ENCODE measurements at places on chromosomes 11 and 22.
A peak's percentile ranks its signal among the peaks of the same experiment; 100 is the strongest.

- DNase-seq, result peak; percentile 15
Observed at GRCh38 chr22:22942511-22943329, 55.1 kb downstream of the IGLL5 start.

- no peak for DNase-seq
Observed at GRCh38 chr11:122743949-122744348, 88.4 kb downstream of the UBASH3B start.

DNA sequence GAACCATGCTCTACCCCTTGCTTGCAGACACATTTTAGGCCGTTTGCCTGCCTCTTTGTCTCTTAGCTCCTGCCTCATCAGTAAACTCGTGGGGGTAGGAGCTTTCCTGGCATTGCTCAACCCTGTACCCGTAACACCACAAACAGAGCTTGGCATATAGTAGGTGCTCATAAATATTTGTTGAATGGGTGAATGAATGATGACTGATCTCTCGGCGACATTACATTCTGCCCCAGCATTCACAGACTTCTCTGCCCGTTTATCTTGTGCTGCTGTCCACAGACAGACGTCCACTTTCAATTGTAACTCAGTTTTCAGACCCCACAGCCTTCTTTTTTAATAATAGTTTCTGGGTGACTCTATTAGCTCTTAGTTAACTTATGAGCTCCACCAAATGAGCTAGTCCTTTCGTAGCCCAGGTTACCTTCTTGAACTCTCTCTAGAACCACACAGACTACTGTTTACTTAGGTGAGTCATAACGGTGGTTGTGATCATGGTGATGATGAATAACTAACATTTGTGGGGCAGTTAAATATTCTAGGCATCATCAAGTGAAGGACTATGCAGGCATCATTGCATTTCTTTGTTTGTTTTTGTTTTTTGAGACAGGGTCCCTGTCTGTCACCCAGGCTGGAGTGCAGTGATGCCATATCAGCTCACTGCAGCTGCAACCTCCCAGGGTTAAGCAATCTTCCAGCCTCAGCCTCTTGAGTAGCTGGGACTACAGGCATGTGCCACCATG lies 188.4 kb downstream of the ADAMTS15 start:
- DNase-seq, result no peak

- DNase-seq, result no peak
Observed at GRCh38 chr11:95912902-95913560, 10.9 kb downstream of the MTMR2 start.

DNA sequence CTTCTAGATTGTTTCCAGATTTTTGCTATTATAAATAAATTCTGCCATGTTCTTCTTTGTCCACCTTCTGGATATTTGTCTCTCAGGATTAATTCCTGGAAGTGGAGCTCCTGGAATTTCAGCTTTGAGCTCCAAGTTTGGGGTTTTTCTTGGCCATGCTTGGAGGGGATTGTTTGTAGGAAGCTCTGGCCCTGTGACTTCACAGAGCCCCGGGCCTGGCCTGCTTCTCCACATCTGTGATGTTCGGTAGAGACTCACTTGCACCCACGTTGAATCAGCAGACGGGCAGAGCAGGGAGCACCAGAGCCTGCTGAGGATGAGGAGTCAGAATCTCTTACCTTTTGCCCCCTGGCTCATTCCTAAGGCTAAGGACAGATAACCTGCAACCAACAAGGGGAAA lies 35.7 kb downstream of the LRRC32 start:
- DNase-seq, result no peak
